ENCODE measurements at places on chromosomes 2 and 18.

DNA sequence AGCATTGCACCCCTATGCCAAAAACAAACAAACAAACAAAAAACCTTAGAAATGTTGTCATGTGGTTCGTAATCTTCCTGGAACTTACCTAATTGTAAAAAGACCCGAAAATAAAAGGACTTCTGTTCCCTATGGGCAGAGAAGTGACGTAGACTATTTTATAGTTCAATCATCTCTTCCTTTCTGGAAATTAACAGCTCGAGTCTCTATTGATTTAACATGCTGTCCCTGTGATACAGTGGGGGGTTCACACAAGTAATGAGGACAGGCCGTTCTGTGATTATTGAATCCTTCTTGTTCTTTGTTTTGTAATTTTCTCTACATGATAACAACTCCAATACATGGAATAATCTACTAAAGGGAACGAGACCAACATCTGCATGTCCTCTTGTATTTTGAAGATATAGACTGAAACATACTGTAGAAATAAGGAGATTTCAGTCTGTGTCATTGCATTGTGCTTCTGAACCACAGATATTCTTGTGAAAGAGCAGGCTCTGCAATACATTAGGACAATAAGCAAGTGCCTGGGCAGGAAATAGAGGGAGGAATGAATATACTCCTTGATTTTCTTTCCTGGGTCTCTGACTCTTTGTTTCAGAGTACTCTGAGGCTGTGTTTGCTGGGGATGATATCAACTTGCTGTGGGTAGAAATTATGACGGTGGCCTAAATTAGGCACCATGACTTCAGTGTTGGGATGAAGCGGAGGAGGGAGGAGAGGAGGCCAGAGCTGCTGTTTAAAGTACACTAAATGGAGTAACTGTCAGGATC lies 65.7 kb upstream of the PPM1B start:
- no peak for DNase-seq

- peak; percentile 73 for DNase-seq
Measured at GRCh38 chr2:237858294-237859081, 935 bp upstream of the RAMP1 start.

- peak; percentile 80 for DNase-seq
Measured at GRCh38 chr2:224884188-224884587, 158.1 kb downstream of the DOCK10 start.

GRCh38 chr2:197708331-197708730 lies 3.2 kb downstream of the MARS2 start:
- peak; percentile 58 for DNase-seq

DNA sequence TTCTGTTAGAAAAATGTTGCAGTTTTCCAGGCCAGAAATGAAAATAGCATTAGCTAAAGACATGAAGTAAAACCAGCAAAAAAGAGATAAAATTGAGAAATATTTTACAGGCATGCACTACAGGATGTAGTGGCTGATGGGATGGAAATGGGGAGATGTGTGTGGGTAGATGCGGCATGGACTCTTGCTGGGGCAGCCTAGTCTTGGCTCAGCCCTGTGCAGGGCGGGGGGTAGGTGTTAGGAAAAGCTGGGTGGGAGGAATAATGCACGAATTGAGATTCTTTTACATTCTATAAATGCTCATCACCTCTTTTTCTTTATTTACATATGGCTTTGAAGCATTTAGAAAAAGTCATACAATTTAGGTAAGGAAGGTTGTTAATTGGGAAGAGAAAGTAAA lies 334.2 kb downstream of the NUP35 start:
- DNase-seq, result no peak

DNA sequence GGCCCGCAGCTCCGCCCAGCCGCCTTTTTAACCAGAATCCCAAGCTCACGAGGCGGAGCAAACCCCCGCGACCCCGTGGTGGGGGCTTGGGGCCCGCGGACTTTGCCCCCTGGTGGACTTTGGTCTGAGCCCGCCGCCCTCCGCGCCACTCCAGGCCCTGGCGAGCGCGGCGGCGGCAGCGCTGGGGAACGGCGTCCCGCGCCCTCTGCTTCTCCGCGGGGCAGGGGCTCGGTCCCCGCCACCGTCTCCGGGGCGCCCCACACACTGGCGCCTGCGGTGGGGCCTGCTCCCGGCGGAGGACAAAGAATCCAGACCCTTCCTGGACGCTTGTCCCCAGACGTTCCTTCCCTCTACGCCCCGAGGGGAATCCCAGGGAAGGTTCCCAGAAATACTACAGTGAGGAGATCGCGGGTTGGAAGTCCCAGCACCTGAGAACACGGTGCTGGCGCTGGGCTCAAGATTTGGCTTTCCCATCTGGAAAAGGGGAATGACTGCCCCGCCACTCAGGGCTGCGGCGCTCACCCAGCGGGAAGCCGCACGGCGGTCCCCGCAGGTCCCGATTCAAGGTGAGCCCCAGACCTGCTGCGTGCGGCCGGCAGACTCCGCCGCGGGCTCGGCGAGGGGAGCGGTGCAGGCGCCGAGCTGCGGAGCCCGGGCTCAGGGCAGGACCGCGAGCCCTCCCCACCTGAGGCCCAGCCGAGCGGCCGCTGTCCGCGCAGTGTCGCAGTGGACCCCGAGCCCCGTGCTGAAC lies at the start of gene HAAO:
Gene HAAO, minus strand, starts transcription at position 1 of the 751 bp plus-strand sequence. CDS start 47 bp downstream, outside the sequence.
- no peak for DNase-seq

GRCh38 chr18:43022874-43023273 lies 92.6 kb downstream of the RIT2 start:
- DNase-seq, result no peak

DNA sequence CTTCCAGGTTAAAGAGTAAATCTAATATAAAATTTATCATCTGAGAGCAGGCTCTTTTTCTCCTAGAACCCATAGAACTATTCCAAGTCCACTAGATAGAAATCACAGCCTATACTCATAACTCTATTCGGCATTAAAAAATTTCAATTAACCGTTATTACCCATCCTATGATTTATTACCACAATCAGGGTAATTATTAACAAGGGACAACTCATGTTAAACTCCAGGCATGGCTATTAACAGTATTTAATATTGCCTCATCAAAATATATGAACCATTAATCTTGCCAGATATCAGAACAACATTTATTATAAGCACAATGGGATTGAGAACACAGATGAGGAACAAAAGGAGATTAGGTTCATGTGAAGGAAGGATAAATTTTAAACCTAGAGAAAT lies 136.8 kb upstream of the RIOK3 start:
- no peak for DNase-seq

GRCh38 chr2:59032499-59032898 lies 791.4 kb upstream of the FANCL start:
- no peak for DNase-seq

DNA sequence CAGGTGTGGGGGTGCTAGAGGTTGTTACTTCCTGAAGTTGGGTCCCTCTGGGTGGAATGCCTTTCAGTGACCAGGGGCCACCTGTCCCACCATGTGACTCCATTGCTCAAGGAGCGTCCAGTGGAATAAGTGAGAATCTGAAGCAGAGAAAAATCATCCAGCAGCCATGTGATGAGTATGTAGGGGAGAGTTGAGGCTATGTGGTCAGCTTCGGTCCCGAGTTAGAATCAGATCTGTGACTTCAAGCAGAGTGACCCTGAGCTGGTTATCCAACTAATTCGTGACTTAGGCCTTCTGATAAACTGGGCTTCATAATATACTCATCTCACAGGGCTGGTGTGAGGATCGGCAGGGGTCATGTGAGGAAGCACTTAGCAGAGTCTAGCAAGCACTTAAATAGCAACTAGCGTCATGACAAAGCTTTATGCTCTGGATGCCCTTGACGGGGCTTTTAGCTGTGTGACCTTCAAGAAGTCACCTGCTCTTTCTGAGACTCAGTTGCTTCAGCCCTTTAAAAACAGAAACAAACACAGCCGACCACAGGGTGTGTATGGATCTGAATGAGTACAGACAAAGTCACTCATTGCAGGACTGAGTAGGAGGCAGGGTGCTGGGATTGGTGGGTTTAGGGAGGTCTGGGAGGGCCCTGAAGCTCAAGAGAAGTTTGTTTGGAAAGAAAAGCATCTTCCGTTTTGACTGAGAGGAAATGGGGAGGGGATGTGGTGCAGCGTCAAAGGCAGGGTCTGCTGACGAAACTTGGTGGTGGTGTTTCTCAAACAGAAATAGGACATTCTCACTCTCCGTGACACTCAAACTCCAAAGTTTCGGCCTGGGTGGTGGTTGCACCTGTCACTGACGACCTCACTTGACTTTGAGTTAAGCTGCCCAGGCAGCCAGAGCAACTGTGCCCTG lies 264.0 kb upstream of the CXCR4 start:
- DNase-seq, result no peak

DNA sequence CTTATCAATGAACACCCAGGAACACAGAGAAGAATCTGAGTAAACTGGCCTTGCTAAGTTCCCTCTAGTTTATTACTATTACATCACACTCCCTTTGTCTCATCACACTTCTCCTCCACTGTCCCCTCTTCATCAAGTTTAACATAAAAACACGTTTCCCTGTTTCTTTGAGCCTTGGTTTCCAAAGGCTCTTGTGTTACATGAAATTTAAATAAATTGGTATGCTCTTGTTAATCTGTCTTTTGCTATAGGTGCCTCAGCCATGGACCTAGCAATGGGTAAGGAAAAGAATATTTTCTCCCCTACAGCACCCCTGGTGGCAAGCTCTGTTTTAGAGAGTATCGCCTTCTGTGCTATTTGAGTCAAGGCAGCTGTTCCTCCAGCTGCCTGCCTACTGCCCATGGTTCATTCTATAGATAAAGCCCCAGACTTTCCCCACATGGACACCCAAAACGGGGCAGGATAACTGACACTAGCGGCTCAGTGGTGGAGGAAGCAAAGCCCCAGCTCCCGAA lies 31.8 kb downstream of the TGIF1 start:
- DNase-seq, result no peak

DNA sequence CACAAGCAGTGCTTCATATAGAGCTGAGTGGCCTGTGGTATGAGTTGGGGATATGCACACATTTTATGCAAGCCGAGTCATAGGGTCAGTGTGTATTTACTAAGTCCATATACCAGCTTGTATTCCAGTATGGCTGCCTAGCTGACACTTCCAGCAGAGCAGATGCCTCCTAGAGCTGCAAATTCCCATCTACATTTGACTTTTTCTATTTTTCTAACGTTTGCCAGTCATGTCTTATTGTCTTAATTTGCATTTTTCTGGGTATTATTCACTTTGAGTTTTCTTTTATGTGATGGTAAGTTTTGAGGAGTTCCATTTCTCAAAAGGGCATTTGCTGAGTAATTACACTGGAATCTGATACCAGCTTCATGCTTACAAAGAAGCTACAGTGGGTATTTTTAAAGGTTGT lies 334.5 kb upstream of the CDH2 start:
- DNase-seq, result peak; percentile 4

DNA sequence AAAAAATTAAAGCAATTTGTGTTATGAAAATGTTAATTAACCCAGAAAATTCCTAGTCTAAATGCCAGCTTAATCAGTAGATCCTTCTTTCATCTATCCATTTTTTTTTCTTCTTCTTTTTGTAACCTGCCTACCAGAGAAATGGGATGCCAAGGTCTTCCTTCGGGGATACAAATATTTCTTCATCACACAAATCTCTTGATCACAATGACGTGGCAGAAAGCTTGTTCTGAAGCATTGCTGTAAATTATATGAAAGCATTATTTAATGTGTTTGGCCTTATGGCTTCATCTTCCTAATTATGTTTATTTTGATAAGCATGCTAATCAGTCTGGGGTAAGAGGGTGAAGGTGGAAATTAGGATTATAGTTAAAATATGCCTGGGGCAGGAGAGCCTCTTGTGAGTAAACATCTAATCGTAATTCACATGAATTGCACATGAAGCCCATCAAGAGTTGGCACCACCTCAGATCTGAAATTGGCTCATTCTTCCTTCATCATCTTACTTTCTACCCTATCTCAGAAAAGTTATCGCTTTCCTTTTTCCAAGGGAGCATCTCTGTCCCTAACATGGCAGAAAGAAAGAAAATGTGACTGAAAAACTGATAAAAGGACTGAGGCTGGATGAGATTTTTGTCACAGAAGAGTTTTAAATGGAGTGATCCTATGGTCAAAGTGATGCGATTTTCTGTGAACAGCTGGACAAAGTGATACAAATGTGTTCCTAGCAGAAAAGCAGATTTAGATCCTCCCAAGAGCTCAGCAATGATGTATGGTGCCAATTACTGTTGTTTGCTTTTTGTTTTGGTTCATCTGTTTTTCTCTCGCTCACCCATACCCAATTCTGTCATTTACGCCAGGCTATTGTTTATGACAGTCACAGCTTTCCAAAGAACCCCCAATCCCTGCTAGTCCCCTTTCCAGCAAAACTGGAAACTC lies 76.9 kb upstream of the PMAIP1 start:
- no peak for DNase-seq

- peak; percentile 12 for DNase-seq
Measured at GRCh38 chr2:143398781-143399180, 269.6 kb downstream of the ARHGAP15 start.

DNA sequence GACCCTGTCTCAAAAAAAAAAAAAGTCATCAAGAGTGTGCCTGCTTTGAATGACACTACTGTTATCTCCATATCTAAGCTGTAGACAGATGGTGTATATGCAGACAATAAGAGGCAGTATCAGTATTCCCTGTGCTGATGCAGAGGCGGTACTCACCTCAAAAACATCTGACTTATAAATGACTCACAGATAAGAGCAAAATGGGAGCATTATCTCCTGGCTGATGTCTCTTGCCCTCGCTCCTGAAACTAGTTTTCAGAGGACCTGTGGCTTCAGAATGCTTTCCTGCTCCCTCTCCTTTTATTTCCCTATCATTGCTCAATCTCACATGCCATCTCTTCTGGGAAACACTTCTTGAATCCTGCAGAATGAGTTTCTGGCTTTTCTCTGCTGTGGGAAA lies 289.6 kb downstream of the PTPRM start:
- no peak for DNase-seq

DNA sequence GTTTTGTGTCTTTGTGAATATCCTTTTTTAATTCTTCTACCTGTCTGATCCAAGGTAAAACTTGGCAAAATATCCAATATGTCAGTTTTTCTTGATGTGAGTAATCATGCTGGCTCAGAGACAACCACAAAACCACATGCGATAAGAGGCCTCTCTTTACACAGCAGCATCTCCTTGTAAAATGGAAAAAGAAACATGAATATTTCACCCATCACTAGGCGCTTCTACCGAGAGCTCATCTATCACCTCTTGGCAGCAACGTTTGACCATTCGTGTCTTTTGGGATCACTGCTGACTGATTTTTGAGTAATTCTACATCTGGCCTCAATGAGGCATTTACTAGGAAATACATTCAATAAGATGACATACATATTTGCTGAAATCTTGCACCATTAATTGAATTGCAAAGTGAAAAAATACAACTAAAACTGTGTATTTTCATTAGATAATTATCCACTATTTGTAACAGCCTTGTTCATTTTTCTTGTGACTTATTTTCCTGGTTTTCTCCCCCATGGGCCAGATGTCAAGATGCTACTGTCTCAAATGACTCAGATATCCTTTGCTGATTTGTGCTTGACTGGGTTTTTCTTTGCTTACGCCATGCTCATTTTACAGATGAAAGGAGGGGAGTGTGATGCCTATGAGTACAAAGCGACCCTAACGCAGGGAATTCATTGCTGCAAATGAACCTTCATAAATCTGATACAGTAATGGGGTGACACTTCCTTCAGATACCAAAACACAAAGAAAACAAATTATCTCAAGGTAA lies 467.5 kb downstream of the FBXO15 start:
- DNase-seq, result no peak

- no peak for DNase-seq
Measured at GRCh38 chr2:231235217-231235616, 36.8 kb downstream of the ARMC9 start.

- no peak for DNase-seq
Measured at GRCh38 chr2:86446060-86446459, 4.9 kb downstream of the KDM3A start.

Measured in skeletal muscle cell (primary cell).